ENCODE measurements at places on chromosomes 11 and 22. TPM values are rescaled to one million over a fixed set of nuclear protein-coding genes. Genes with fewer than 3 reads are reported as not detected.

The PKP3 gene
- total RNA-seq, result not detected

The ACRV1 gene
- total RNA-seq, result not detected

The CYTH4 gene
- total RNA-seq, result 91.2 TPM

The ANO5 gene
- 0.05 TPM for total RNA-seq

The SAA4 gene
- not detected for total RNA-seq

The SCGB1A1 gene
- not detected for total RNA-seq

All from T-helper 2 cell treated with Interferon-gamma antibody and Interleukin-4, amounts not matched to agents 100 ng/mL and 5 ng/mL, for 36 hours (primary cell).